Fibroblast of skin of left quadriceps (primary cell): ENCODE measurements at places on chromosomes 11 and 22.

- DNase-seq: no peak
These were observed 2.4 kb upstream of the CHID1 start for GRCh38 chr11:913043-913442.

DNA sequence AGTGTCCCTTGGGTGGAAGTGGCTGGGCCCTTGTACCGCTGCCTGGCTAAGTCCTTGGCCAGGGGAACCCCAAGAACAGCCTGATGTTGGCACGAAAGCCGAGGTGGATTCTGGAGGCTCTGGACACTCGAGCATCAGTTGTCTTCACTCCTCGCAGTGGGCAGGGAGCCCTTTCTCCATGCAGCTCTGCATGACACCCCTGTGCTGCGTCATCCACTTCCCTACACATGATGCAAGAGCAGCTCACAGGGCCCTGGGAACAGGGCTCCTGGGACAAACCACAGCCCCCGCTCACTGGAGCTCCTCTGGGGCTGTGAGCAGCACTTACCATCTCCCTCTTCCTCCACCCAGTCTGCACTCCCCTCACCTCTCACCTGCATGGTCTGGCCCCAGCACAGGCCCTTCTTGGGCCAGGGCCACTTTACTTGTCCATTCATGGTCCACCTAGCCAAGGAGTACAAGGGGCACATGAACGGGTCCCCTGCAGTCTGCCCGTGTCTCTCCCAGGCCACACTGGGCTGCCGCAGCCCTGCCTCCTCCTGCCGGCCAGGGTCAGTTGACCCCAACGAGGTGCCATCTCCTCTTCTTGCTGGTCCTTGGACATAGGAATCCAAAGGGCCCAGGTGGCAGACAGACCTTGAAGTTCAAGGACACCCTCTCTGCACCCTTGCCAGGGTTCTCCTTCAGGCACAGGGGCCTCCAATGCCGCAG is 66.5 kb downstream of the IGF2 start:
- DNase-seq: no peak

DNA sequence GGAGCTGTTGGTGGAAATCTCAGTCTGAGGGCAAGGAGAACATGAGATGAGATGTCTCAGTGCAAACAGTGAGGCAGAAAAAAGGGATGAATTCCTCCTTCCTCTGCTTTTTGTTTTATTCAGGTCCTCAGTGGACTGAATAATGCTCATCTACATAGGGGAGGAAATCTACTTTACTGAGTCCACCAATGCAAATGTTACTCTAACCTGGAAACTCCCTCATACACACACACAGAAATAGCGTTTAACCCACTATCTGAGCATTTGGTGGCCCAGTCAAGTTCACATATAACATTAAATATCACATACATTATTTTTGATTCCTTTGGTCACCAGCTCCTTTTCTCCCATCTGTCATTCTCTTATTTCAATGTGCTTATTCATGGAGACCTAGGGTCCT is 418.8 kb downstream of the TMEM135 start:
- no peak for DNase-seq

DNA sequence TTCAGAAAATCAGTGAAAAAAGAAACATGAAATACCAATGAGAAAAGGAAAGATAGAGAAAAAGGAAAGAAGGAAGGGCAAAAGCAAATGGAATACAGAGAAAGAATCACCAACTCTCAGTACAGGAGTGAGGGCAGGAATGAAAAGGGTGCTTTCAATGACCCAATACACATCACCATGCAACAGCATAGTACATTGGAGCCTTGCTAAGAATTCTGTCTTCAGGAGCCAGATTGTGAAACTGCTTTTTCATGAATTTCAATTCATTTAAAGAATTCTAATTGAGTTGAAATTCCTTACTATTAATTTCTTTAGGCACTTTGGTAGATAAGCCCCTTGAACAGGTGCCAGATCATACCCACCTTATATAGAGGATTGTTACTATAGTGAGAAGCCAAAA is 34.9 kb downstream of the BLID start:
- DNase-seq: no peak

GRCh38 chr22:42357634-42358296 is 74.4 kb downstream of the NFAM1 start:
- DNase-seq: no peak
